Activated gamma-delta T cell treated with anti-CD3 and anti-CD28 coated beads, Interleukin-2, amount 50 U/mL, for 16 hours (primary cell): ENCODE measurements at places on chromosomes 3 and 15.

- no peak for DNase-seq
Measured at GRCh38 chr15:57054204-57054750, 135.8 kb downstream of the TCF12 start.

- no peak for DNase-seq
Measured at GRCh38 chr3:98626151-98626550, 32.7 kb upstream of the CPOX start.

DNA sequence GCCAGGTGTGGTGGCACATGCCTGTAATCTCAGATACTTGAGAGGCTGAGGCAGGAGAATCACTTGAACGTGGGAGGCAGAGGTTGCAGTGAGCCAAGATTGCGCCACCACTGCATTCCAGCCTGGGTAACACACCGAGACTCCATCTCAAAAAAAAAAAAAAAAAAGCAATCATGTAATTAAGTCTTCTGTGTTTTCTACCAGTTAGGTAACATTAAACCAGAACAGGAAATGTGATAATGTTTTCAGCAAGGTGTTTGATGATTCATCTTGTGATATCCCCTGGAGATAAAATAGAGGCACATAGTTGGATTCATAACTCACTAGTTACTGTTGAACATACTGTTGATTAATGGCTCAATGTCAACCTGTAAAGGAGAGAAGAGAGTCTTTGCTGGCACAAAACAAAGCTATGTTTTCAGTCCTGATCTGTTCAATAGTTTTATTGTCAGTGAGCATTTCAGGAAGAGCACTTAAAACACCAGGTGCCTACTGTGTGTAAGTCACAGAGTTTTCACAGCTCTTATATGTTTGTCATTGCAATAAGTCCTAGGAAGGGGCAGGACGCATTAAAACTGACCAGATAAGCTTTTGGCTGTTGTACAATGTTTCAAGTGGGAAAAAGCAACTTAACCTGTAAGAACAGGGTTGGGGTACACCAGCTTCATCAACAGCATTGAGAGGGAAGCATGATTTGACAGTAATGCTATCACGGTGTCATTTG lies 19.5 kb downstream of the DNAJB11 start:
- DNase-seq, result no peak

DNA sequence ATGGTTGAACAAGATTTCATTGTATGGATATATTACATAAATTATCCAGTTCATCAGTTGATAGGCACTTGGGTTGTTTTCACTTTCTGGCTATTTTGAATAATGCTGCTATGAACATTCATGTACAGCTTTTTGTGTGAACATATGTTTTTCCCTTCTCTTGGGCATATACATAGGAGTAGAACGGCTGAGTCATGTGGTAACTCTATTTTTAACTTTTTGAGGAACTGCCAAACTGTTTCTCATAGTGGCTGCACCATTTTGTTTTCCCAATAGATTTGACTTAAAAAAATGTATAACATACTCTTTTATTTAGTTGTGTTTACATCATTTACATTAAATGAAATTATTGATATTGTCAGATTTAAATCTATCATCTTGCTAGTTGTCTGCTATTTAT lies 28.8 kb upstream of the RFX7 start:
- no peak for DNase-seq

DNA sequence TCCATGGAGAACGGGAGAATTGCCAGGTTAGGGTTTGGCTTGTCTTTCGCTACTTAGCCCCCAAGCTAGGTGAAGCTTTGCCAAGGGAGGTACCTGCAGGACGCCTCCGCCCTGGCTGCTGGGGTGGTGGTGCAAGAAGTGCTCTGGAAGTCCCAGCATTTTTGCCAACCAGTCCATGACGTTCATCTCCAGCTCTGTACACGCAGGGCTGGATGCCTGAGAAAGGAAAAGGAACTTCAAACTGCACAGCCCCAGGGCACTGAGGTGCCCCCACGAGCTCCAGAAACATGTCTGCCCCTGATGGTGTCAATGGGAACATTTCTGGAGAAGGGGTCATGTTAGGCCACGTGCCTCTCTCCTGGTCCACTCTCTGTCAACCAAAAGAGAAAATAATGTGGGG lies 8.2 kb downstream of the HDC start:
- no peak for DNase-seq
